Gastroesophageal sphincter (tissue), 4 donors: ENCODE measurements at places on chromosomes 3 and 15.

GRCh38 chr3:71011565-71012287 is 571.8 kb downstream of the FOXP1 start:
- no peak for ATAC-seq

GRCh38 chr3:134641671-134642300 is 9.0 kb downstream of the KY start:
- no peak for ATAC-seq

DNA sequence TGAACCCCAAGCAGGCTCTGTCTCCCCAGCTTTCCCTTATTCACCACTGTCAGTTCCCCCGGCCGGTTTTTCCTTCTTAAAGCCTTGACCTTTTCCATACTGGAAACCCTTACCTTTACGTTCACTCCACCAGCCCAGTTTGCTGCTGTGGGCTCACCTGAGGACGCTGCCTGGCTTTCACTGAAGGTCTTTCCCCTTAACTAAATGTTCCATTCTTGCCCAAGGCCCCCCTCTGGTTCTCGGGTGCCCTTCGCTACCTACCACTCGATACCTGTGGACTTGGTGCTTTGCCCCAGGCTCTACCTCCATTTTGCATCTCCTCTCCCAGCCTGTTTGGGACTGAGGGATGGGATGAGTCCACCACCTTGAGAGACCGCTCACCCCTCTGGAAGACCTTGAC is 851 bp downstream of the AP2M1 start:
- no peak for ATAC-seq

- no peak for ATAC-seq
Observed at GRCh38 chr3:152549263-152549662, 280.5 kb downstream of the MBNL1 start.

DNA sequence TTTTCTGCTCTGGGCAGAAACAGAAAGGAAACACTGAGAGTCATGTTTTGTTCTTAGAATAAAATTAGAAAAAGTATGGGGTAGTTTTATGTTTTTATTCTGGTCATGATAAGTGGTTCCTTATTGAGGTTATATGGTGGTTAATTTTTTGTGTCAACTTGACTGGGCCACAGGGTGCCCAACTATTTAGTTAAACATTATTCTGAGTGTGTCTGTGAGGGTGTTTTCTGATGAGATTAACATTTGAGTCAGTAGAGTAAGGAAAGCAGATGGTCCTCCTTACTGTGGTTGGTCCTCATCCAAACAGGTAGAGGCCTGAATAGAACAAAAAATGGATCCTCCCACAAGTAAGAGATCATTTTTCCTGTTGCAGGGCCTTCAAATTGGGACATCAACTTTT is 98.9 kb downstream of the C3orf38 start:
- ATAC-seq: no peak

GRCh38 chr3:72974956-72975355 is 21.7 kb upstream of the PPP4R2 start:
- ATAC-seq: no peak

DNA sequence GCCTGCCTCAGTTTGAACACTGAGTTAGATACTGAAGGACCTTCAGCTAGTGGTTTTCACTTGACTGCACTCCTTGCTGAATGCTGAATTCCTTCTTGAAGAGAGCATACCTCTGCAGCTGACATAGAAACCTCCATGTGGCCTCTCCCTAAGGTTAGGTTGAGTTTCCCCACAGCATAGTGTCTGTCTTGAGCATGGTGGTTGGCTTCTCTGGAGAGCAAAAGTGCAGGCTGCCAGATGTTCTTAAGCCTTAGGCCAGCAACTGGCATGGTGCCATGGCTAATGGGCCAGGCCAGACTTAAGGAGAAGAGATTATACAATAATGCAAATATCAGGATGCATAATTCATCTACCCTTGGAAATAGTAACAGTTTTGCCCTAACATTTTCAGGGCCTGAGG is 545.6 kb upstream of the ZNF385D start:
- ATAC-seq: no peak
